ENCODE measurements at places on chromosomes 16 and 17. TPM values are rescaled to one million over a fixed set of nuclear protein-coding genes. Genes with fewer than 3 reads are reported as not detected.

The HS3ST3B1 gene
- 22.8 TPM for total RNA-seq

The AARSD1 gene
- total RNA-seq = 28.8 TPM

The TAOK1 gene
- total RNA-seq = 54.4 TPM

The ZNF19 gene
- total RNA-seq = 1.3 TPM

The RND2 gene
- 0.65 TPM for total RNA-seq

The FBXL16 gene
- 0.91 TPM for total RNA-seq

The ZP2 gene
- not detected for total RNA-seq

The MEIOB gene
- total RNA-seq = not detected

The KRTAP3-1 gene
- not detected for total RNA-seq

The ST6GALNAC1 gene
- not detected for total RNA-seq

The PRKCB gene
- not detected for total RNA-seq

The ADAT1 gene
- 27.2 TPM for total RNA-seq

The ABI3 gene
- 4.9 TPM for total RNA-seq

The MFAP4 gene
- 59.2 TPM for total RNA-seq

The LPO gene
- not detected for total RNA-seq

The SLC22A31 gene
- total RNA-seq = 11.1 TPM

The CES5A gene
- total RNA-seq = not detected

The KCNJ18 gene
- not detected for total RNA-seq

The PTX4 gene
- not detected for total RNA-seq

The ABAT gene
- 1.2 TPM for total RNA-seq

The RDM1 gene
- total RNA-seq = 0.80 TPM

The KRT20 gene
- not detected for total RNA-seq

The SCO1 gene
- 19.3 TPM for total RNA-seq

The CCNF gene
- 23.3 TPM for total RNA-seq

The FBXW10 gene
- not detected for total RNA-seq

The SLC6A2 gene
- total RNA-seq = not detected

The INTS2 gene
- total RNA-seq = 13.7 TPM

The GCGR gene
- not detected for total RNA-seq

The CHST4 gene
- not detected for total RNA-seq

Measured in epithelial cell of alveolus of lung (primary cell).